ENCODE measurements at places on chromosomes 5 and 9.

- DNase-seq = no peak
Observed at GRCh38 chr9:71783120-71783523, 14.8 kb upstream of the CEMIP2 start.

- DNase-seq = no peak
Observed at GRCh38 chr5:174065528-174066197, 20.2 kb downstream of the NSG2 start.

DNA sequence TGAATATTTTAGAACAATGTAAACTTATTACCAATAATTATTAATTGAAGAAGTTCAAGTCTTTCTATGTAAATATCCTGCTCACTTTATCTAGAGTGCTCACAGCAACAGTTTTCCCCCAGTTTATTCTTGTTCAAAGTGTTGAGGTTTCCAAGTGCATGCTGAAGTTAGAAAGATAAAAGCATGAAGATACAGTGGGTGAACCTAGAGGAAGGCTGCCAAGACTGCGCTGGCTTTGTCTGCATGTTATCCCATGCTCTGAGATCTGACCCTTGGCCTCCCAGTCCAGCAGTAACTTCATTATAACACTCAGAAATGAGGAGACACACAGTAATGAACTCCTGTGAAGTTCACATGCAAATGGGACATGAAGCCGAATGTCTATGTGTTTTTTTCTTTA is 76.0 kb upstream of the PIP5K1B start:
- no peak for DNase-seq

GRCh38 chr5:160285316-160285715 is 27.0 kb downstream of the CCNJL start:
- DNase-seq = no peak

- DNase-seq = no peak
Observed at GRCh38 chr5:153543959-153544470, 53.5 kb downstream of the GRIA1 start.
